ENCODE measurements at places on chromosomes 3 and 15.
A peak's percentile ranks its signal among the peaks of the same experiment; 100 is the strongest.

DNA sequence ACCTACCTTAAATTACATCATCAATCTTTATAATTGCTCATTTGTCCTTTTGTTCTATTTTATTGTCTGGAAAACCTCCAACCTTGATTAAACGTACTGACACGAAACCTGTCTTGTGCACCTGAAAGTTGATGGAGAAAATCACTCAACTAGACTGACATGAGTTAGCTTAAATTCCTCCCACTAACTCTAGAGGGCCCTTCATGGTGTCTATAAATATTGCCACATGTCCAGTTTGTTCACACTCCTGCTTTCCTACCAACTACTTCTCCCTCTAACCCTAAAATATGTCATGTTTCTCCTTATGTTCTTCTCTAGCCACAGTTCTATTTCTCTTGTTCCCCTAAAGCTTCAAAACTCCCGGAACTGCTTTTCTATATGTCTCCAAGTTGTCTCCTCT, 59.8 kb upstream of the SGO1 start:
- DNase-seq = no peak

- DNase-seq = no peak
Observed at GRCh38 chr15:39204031-39204430, 376.8 kb upstream of the THBS1 start.

- no peak for DNase-seq
Observed at GRCh38 chr15:88918738-88919137, 5.6 kb upstream of the MFGE8 start.

- no peak for DNase-seq
Observed at GRCh38 chr15:60843482-60843881, 364.5 kb upstream of the ICE2 start.

- DNase-seq = no peak
Observed at GRCh38 chr3:4376499-4376898, 73.3 kb downstream of the SETMAR start.

GRCh38 chr3:99388780-99389179, 249.6 kb upstream of the COL8A1 start:
- DNase-seq = no peak

GRCh38 chr3:45011756-45012508, 14.2 kb upstream of the CLEC3B start:
- no peak for DNase-seq

DNA sequence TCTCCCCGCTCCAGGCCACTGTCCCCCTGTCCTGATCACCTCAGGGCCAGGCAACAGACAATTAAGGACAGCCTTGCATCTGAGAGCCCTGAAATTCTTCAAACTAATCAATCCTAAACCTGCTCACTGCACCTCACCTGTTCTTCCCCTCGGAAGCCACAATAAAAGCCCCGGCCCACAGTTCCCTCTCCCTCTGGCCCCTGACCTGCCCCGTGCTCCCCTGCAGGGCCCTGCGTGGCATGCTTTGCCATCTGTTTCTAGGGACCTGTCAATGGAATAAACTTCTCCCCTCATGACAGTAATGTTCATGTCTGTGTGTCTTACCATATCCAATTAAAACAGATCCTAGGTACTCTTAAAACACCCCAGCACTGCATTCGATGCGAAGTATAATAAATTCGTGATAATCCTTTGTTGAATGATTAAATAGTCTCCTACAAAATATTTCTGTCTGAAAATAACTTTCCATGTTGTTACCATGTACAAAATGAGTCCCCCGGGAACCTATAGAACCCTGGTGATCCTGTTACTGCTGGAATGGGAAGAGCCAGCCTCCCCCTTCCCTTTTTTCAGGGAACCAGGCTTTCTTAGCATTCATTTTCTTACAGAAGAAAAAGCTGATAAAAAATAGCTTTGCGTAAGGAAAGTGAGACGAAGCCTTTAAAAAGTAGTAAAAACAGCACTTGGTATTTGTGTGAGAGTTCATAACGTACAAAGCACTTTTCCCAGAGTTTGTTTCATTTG, 59.0 kb downstream of the ABTB1 start:
- peak; percentile 61 for DNase-seq

DNA sequence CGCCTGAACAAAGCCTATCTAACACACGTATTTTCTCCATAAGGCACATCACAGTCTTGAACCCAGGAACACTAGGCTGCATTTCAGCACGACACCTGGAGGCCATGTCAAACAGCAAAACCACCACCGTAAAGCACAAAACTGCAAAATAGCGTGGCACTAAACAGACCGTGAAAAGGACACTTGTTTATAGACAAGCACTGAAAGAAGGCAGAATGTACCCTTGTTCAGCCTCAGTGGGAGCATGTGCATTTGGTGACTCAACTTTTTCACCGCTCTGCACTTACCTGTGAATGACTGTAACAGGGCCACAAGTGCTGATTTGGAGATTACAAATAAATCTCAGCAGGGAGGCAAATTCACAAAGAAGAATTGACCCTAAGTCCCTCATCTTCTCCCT, 80.8 kb downstream of the ISG20 start:
- DNase-seq = no peak

- peak; percentile 49 for DNase-seq
Observed at GRCh38 chr3:58021962-58022361, 13.7 kb downstream of the FLNB start.

- DNase-seq = no peak
Observed at GRCh38 chr3:133037436-133037835, 755 bp upstream of the TMEM108 start.

- DNase-seq = no peak
Observed at GRCh38 chr3:47149339-47149933, 14.5 kb downstream of the SETD2 start.

- DNase-seq = no peak
Observed at GRCh38 chr3:16355828-16356227, 90.8 kb downstream of the OXNAD1 start.

DNA sequence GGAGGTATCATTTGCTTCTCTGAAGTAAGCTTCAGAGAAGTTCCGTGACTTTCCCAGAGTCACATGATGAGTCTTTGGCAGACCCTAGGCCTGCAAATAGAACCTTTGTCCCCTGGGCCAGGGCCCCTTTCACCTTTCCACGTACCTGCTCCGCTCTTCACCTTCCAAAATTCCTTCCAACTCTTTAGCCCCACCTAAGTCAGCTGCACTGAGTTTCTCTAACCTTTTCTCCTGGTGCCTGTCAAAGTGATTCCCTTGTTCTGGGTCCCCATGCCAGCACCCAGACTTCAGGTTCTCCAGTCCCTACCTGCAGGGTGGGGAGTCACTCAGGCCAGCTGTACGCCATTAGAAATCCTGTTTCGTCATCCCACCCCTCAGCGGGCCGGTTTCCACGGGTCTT, 12.8 kb downstream of the LYZL4 start:
- no peak for DNase-seq

DNA sequence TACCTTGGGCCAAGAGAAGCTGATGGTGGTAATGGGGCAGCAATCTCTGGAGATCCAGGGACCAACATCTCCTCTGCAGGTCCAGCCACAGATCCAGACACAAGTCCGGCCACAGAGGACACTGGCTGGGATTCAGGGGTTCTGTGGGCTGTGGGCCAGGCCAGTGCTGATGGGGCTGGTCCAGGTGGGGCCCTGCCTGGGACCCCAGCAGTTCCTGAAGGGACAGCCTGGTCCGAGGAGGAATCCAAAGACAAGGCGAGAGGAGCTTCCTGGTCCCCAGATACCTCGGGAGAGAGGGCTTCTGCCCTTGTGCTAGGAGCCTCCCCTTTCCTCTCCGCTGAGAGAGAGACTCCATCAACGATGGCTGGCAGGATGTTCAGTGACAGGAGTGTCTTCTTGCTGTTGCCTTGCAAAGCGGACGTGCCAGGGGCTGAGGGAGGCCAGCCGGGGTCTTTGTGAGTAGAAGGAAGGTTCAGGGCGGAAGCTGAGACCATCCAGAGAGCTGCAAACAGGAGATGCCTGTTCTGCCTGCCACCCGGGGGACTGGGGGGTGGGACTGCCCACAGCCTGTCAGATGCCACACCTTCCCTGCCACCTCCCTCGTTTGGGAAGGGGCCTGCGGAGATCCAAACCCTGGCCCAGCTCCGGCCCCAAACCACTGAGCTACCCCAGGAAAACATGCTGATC, 24.5 kb upstream of the GOLGA6C start:
- peak; percentile 62 for DNase-seq

DNA sequence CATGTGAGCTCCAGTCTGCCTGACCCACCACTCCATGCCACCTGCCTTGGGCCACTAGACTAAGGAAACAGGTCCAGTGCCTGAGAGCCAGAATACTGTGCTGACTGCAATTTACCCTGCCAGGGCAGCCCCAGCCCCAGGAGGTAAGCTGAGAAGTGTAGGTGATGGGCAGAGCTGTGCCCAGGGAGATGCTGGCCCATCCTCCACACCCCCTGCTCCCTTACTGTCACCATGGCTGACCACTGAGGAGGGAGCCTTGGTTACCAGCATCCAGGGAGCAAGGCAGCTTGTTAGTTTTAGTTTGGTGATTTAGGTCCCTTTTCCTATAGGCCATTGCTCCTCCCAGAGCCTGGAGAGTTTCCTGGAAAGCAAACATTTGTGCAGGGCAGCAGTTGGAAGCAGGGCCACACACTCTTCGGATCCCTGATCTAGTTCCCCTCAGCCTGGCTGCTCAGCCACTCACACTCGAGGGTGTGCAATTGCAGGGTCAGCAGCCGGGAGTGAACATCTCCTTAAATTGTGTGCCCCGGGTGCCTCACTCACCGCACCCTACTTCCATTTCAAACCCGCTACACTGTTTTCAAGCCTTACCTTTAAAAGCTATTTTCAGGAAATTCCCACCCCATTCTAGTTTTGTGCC, 2.0 kb downstream of the GALNT15 start:
- no peak for DNase-seq

- no peak for DNase-seq
Observed at GRCh38 chr3:25537516-25537915, 109.5 kb downstream of the RARB start.

GRCh38 chr3:176505878-176506621, 691.2 kb downstream of the TBL1XR1 start:
- no peak for DNase-seq

DNA sequence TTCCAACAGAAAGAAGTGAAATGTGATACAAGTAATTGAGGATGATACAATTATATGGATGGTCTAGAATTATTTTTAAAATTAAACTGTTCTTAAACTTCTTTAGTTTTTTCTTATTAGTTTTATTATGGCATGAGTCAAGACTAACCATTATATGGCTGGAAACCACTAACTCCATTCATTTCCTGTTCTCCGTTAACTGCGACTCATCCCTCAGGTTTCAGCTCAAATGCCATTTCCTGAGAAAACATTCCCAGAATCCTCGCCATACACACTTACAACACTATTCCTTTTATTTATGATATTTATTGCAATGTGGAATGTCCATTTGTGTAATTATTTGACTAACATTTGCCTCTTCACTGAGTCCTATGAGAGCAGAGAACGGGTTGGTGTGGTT, 394.1 kb downstream of the SOX2 start:
- no peak for DNase-seq

DNA sequence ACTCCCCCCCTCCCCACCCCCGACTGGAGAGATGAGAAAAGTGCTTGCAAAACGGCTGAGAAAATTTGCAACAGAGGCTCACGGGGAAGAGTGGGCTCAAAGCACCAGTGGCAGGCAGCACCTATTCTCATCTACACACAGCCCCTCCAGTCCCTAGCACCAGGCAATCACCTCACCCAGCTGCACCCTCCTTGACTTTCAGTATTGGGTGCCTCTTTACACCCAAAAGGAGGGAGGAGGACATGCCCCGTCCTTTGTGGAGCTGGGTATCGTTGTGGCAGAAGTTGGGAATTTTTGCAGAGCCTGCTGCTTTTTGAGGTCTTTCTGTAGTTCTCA, 182.8 kb upstream of the TOPAZ1 start:
- no peak for DNase-seq

DNA sequence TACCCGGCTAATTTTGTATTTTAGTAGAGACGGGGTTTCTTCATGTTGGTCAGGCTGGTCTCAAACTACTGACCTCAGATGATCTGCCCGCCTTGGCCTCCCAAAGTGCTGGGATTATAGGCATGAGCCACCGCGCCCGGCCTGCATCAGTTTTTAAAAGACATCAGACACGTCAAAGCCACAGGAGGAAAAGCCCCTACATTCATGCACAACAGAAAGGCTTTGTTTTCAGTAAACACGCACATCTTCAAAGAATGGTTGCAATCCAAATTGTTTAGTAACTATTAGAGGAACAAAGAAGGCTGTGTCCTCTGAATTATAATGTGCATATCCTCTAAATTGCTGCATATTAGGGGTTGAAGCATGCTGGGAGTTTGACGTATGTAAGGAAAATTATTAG, 53.3 kb downstream of the BTD start:
- no peak for DNase-seq

- DNase-seq = no peak
Observed at GRCh38 chr3:68866157-68866556, 66.2 kb downstream of the TAFA4 start.

GRCh38 chr15:80587816-80588456, 107.2 kb upstream of the ABHD17C start:
- DNase-seq = no peak

DNA sequence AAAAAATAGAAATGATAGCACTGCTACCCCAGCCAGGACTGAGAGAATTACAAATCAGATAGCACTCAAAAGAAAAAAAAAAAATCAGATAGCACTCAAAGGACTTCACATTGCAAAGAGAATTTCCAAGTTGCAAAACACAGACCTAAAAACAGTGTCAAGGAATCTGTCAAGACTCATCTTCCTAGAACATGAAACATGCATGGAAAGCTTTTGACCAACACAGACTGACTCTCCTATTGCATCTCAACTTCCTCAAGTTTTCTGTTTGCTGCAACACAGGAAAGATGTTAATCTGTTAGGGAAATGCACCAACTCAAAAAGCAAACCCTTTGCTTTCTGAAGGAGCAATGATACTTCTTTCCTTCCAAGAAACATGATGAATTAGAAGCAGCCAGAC, 42.3 kb downstream of the RAB27A start:
- DNase-seq = no peak

DNA sequence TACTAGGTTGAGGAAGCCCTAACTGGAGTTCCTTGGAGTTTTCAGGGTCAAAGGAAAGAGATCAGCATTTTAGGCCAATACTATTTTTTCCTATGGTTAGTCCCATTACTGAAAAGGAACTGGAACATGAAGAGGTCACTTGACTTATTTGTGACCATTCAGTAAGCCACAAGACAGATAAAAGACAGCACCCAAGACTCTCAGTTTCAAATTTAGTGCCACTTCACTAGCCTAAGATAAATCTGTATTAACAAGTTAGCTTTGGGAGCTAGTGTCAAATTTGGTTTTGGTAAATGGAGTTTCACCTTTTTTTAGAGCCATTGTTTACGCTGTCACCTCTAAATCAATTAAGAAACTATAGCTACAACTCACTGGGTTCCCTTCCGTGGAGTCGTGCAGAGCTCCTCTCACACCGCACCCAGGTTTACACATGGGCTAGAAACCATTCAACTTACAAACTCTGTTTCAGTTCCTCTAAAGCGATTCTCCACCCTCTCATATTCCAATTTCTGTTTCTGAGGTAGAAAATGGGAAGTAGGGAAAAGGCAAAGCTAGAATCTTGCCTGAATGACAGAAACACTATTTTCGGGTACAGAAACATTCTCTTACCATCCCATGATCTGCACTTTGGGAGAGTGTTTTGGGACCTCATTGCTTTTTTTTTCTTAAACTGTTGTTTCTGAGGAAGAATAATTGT, 14.4 kb downstream of the CCDC32 start:
- DNase-seq = no peak

- no peak for DNase-seq
Observed at GRCh38 chr3:134709076-134709475, 58.3 kb upstream of the KY start.
